ENCODE measurements at places on chromosomes 2 and 18.

GRCh38 chr2:212777020-212777491, 238.5 kb upstream of the ERBB4 start:
- DNase-seq: no peak

DNA sequence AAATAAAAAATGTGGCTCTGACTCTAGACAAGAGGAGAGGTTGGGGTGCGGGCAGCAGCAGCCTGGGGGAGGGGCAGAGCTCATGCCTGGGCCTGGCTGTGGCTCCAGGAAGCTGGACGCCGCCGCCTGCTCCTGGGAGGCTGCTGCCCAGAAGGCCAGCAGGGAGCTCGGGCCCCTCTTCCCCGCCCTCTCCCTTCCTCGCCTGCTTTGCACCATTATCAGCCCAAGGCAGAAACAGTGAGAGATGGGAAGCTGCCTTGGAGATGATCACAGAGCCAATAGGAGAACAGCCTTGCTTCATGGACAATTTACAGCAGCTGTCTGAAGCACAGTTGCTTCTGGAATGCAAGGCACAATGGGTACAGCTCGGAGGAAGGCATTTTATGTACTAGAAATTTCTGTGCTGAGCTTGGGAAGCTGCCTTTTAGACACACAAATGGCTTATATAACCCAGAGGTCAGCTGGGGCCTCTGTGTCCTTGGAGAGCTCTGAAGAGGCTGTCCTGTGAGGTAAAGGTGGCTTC, 55.3 kb upstream of the AFF3 start:
- no peak for DNase-seq

- no peak for DNase-seq
Observed at GRCh38 chr2:38610851-38611801, 8.4 kb upstream of the HNRNPLL start.

DNA sequence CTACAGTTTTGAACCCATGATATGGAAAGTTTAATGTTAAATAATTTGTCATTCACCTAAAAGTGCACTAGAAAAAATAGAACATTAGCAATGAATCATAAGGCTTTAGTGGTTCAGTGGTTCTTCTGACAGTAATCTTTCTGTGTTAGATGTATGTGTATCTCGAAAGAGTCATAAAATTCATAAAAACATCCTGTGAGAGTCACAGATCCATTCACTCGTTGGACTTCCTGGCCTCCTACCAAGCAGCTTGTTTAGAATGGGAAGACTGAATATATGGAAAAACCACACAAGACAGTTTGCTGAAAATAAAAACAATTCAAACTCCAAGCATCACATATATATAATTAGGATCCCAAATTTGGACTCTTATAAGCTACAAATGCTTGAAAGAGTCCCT, 34.8 kb downstream of the ADNP2 start:
- no peak for DNase-seq

- no peak for DNase-seq
Observed at GRCh38 chr2:144452169-144452988, 67.5 kb downstream of the ZEB2 start.

GRCh38 chr2:169823996-169824372, 721 bp downstream of the METTL5 start:
- DNase-seq: no peak

DNA sequence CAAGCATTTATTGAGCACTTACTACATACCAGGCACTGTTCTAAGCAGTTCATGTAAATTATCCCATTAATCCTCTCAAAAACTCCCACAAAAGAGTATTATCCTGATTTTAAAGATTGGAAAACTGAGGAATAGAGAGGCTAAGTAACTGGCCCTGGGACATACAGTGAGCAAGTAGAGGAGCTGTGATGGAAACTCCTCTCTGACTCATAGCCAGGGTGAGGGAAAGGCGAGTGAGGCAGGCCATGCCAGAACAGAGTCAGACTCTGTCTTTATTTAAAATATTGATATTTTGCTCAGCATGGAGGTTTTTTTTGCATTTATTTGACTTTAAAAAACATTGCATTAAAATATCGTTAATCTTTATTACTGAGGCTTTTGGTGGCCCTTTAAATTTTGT, 208.0 kb downstream of the LOXHD1 start:
- DNase-seq: no peak

GRCh38 chr2:160298960-160299359, 98.9 kb upstream of the ITGB6 start:
- no peak for DNase-seq

- no peak for DNase-seq
Observed at GRCh38 chr2:222352981-222353380, 54.2 kb upstream of the PAX3 start.

GRCh38 chr2:23616630-23617029, 231.7 kb downstream of the KLHL29 start:
- no peak for DNase-seq

DNA sequence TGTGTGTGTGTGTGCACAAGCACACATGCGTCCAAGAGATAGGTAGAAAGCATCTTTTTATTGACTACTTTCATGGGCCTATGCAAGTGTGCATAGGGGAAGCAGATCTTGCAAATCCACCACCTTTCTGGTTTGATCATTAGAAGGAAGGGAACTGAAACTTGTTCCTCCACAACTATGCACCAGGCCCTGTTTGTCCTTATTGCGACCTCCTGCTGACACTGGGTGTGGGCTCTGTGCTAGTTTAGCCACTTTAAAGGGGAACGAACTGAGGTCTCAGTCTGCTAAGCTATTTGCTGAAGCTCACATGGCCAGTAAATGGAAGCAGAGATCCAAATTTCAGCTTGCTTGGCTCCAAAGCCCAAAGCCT, 32.1 kb upstream of the INSIG2 start:
- no peak for DNase-seq

DNA sequence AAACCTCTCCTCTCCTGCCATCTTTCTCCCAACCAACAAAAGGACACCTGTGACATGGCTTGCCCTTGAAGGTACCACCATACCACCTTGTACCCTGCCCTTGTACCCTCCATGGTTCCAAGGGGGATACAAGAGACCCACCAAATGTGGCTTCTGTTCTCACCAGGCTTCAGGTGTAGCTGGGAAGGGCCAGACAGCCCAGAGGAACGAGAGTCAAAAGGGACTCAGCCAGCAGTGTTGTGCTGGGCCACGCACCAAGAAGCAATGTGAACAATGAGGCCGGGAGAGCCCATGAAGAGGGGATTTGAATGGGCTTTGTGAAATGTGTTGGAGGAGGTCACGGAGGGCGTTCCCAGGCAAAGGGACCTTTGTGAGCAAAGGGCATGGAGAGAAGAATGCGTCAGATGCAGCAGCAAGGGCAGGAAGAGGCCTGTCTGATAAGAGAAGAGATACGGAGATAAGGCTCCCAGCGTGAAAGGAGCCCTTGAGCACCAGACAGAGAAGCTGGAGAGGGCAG, 48.6 kb downstream of the PLB1 start:
- no peak for DNase-seq

GRCh38 chr2:126832014-126832413, 66.7 kb upstream of the TEX51 start:
- DNase-seq: no peak

DNA sequence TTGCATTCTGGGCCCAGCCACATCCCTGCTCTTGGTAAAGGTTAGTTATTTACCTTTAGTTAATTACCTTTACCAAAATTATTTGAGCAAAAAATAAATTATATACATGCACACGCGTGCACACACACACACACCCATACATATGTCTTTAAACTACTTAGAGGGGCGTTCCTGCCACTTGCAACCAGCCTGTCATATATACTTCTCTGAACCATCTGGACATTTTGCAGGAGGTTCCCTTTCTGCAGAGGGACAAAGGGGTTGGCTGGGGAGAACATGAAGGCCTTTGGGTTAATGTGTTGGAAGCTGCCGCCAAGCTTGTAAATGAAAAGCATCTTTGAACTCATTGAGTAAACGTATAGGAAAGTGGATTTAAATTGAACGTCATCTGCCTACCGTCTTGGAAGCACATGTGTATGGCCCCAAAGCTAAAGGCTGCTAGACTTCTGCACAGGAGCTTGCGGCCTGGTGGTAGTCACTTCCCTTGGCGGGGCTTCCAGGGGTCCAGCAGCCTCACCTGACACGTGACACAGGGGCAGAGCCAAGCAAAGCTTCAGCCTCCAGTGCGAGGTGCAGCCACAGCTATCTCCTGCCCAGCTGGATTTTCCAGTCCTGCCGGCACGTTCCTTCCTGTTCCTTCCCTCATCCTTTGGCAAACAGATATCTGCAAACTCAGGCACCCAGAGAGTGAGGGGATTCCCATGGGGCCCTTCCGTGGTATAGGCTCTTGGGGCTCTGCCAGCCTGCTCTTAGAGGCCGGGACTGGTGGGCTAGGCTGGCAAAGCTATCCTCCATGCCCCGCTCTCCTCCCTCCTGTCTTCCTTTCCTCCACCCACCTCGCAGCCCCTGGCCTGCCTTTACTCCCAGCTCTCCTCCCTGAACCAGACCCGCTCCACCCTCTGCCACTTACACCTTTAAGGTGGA, 46.1 kb downstream of the SERTAD2 start:
- DNase-seq: no peak

GRCh38 chr18:52433797-52434196, 93.8 kb downstream of the DCC start:
- DNase-seq: no peak

- DNase-seq: no peak
Observed at GRCh38 chr2:165624470-165624800, 154.9 kb downstream of the CSRNP3 start.

DNA sequence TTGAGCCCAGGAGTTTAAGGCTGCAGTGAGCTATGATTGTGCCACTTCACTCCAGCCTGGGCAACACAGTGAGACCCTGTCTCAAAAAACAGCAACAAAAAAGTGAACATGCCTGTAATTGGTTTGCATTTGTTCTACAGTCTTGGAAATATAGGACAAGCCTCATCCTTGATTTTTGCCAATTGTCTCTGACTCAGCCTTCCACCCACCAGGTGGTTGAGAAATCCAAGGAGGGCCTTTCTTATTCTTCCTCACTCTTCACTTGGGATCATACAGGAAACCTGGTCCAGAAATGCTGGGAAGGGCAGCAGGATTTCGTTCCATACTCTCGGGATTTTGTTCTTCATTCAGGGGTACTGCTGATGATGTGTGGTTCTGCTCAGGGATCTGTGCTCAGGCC, 94.6 kb downstream of the CDC42EP3 start:
- no peak for DNase-seq

- no peak for DNase-seq
Observed at GRCh38 chr2:554444-554843, 122.8 kb downstream of the TMEM18 start.

GRCh38 chr2:3911882-3912455, 208.6 kb downstream of the DCDC2C start:
- DNase-seq: no peak
